Nephron progenitor cell (in vitro differentiated cells): ENCODE measurements at places on chromosomes 2 and 18.
A peak's percentile ranks its signal among the peaks of the same experiment; 100 is the strongest.

- no peak for DNase-seq
These were observed 650.4 kb downstream of the RNF144A start for GRCh38 chr2:7567646-7568045.

DNA sequence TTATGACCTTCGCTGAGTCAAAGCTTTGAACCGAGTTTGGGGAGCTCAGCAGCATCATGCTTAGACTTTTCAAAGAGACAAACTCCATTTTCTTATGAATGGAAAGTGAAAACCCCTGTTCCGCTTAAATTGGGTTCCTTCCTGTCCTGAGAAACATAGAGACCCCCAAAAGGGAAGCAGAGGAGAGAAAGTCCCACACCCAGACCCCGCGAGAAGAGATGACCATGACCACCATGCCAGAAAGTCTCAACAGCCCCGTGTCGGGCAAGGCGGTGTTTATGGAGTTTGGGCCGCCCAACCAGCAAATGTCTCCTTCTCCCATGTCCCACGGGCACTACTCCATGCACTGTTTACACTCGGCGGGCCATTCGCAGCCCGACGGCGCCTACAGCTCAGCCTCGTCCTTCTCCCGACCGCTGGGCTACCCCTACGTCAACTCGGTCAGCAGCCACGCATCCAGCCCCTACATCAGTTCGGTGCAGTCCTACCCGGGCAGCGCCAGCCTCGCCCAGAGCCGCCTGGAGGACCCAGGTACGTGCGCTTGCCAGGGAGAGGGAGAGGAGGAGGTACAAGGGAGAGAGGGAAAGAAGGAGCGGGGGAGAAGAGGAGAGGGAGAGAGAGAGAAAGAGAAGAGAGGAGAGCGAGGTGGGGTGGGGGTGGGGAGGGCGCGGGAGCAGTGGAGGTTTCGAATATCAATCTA, at the start of gene DLX1:
Gene DLX1, plus strand, starts transcription at position 48 of the 700 bp plus-strand sequence. Its CDS starts 171 bp downstream, at position 219.
- no peak for DNase-seq

DNA sequence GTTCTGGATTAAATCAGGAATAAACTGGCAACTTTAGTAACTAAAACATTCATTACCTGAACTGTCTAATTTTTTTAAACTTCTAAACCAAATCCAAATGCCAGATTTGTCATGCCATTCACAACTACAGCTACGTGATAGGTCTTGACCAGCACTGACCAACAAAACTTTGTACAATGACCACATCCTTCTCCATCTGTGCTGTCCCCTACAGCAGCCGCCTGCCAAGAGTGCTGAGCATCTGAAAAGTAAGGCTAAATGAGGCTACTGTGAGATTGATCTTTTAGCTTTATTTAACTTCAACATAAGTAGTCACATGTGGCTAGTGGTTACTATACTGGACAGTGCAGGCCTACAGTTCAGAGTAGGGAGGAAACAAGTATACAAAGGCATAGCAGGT, 7.6 kb downstream of the FAM168B start:
- no peak for DNase-seq

DNA sequence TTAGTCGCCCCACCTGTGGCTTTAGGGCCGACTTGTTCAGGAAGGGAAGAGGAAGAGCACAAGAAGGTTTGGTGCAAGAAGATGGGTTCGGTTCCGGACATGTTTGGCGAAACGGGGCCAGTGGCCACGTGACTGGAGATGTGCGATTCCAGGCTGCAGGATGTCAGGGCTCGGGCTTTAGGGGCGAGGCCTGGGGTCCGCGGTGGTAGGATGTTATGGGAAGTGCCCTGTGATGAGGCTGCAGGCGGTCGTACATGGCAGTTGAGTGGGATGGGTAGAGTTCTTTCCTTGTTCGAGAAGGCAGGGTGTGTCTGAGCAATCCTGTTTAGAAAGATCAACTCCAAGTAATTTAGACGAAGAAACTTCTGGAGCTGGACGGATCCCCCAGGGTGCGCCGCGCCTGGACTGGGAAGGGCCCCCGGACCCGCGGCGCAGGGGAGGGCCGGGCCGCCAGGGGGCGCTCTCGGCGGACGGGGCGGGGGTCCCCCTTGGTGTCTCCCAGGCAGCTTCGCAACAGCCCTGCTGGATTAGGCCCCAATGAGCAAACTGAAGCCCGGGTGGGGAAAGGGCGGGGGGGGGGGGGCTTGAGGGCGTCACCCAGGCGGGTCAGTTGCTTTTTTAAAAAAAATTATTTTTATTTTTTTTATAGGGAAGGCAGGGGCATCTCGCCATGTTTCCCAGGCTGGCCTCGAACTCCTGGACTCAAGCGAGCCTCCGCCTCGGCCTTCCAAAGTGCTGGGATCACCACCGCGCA, 17.2 kb upstream of the SDC1 start:
- DNase-seq, result peak; percentile 28

DNA sequence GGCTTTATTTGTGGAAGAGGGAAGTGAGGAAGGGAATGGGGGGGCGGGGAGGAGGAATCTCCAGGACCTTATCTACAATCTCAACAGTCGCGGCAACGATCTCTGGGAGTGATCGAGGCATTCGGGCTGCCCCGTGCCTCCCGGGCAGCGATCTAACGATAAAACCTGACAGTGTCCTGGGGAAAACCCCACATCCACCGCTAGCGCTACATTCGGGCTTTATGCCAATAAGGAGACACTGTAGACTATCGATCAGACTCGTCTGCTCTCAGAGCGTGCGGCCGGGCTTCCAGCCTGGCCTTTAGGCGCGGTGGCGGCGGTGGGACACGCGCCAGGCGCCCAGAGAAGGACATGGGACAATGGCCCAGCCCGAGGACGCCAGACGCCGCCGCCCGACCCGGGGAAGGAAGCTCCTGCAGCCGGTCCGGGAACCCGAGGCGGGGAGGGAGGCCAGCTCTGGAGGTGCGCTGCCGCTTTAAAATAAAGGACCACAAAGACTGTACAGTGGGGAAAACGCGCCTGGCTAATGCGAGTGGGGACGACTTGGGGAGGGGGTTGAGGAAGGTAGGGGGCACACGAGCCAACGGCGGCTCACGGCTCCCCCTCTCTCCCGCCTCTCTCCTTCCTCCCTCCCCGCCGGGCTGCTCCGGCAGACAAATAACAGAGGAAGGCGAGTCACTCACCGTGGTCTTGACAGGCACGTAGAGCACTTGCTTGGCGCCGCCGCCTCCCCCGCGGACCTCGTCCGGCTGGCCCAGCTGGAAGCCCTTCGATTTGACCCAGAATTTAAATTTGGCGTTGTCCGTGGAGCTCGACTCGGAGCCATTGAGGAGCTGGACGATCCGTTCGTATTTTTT, 2.2 kb downstream of the NOL4 start:
- peak; percentile 63 for DNase-seq

GRCh38 chr2:124314084-124314483, 289.0 kb downstream of the CNTNAP5 start:
- no peak for DNase-seq

- no peak for DNase-seq
These were observed 10.7 kb downstream of the LYPD1 start for GRCh38 chr2:132659331-132659730.

DNA sequence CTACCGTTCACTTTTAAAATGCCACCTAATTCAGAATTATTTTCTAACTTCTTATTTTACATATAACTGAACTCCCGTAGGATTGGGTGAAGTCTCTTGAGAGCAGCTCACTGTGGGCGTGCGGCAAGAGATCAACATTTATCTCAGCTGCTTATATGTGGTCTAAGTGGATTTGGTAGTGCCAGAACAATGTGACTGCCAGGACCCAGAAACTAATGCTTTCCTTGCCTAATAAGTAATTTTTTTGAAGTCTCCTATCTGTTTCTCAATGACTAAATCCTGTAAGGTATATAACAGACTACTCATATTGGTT, 11.2 kb upstream of the NFE2L2 start:
- no peak for DNase-seq

- DNase-seq, result no peak
These were observed 189.4 kb upstream of the ACAA2 start for GRCh38 chr18:50002781-50003180.

DNA sequence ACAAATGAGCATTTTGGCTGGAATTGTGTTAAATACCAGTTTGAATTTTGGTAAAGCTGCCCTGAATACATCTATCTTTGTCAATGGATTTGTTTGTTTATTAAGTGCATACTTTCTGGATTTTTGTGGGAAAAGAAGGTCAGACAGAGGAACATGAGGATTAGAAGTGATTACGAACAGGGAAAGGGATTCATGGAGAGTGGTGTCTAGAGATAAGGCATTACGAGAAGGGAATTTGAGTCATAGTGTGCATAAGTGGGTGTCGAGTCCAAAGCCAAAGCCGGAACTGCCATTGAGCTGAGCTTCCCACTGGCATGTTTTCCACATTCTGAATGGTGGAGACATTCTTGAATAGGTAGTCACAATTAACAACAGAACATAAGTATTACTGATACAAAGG, 68.9 kb upstream of the EFEMP1 start:
- no peak for DNase-seq

DNA sequence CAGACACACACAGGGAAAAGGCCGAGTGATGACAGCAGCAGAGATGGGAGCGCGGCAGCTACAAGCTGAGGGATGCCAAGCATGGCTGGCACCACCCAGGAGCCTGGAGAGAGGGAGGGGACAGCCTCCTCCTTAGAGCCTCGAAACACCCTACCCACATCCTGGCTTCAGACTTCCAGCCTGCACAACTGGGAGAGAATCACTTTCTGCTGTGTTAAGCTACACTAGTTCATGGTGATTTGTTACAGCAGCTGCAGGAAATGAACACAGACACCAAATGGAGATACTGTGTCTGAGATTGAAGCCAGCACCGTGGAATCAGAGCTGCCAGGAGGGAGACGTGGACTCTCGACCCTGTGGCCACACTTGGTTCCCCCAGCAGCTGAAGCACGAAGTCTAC, 27.5 kb upstream of the FOSL2 start:
- no peak for DNase-seq

GRCh38 chr2:8144785-8145184, 537.1 kb upstream of the ID2 start:
- DNase-seq, result no peak

- DNase-seq, result no peak
These were observed 91.8 kb upstream of the CRACDL start for GRCh38 chr2:99027856-99028255.

DNA sequence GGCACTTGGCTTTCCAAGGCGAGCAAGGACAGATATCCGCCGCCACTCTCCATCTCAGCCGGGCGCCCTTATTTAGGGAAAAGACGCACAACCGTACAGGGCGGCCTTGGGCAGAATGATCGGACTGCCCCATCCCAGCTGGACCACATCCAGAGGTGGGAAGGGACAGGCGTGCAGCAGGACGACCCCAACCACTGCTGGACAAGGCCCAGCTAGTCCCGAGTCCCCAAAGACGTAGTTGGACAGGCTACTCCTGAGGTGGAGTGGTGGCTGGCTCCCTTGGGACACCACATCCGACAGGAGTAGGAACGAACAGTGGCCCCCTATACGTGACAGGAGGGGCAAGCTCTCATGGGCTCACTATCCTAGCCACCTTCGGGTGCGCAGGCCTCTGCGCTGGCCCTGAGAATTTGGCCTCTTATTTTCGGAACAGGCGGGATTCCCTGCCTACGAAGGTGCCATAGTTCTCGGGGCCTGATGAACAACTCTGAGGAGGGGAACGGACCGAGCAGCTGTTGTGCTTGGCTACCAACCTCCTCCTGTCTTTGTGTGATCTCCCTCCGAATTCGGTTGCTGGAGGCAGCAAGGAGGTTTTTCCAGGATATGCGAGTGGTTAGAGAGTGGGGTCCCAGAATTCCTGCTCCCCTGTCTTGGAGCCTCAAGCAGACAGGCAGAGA, 2.3 kb downstream of the FEV start:
- no peak for DNase-seq

DNA sequence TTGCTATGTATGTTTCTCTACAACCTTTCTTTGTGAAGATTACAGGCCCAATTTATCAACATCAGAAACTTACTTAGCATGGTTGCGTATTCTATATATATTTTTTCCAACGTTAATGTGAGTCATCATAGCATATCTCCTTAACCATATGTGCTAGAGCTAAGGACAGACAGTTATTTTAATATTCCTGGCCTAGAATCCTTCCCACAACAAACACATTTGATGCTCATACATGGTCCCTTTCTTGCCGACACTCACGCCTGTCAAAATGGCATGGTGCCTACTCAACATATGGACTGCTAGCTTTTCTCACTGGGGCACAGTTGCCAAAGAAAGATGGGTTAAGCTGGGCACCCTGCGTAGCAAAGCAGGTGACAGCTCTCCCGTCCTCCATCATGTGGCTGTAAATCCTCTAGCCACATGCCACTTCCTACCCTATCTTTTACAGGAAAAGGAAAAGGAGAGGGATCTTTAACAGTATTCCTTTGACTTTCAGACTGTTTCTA, 75.2 kb upstream of the GALNT5 start:
- DNase-seq, result no peak

DNA sequence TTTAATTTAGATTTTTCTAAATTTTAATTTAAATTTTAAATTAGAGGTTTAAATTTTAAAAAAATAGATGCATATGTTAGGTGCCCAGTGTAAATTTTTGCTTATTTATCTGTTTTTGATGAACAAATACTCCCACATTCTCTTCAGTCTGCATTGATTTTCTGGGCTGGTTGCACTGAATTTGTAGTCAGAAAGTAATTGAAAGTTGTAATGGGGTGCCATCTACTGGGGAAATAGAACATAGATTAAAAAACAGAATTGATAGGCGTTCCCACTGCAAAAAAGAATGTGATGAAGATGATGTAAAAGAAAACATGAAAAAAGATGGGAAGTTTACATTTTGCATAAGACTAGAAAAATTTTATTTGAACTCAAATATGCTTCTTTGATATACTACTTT, 51.7 kb upstream of the CCDC85A start:
- DNase-seq, result no peak

DNA sequence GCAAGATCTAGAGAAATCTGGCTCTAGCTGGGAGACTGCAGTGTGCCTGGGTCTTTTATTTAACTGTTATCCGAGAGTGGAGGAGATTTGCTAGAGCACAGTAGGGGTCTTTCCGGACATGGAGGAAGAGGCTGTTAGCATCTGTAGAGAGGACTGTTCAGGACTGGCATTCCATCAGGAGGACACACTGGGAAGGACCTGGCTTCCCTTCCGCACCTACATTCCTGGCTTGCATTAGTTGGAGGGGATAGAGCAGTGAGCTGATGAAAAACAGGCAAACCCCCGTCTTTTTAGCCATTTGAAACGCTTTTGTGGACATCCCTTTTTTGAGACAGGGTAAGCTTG, 874 bp upstream of the PIEZO2 start:
- no peak for DNase-seq

- no peak for DNase-seq
These were observed 24.1 kb downstream of the ST8SIA5 start for GRCh38 chr18:46732801-46733200.

- DNase-seq, result no peak
These were observed 1.5 kb downstream of the CAB39 start for GRCh38 chr2:230714136-230714480.

DNA sequence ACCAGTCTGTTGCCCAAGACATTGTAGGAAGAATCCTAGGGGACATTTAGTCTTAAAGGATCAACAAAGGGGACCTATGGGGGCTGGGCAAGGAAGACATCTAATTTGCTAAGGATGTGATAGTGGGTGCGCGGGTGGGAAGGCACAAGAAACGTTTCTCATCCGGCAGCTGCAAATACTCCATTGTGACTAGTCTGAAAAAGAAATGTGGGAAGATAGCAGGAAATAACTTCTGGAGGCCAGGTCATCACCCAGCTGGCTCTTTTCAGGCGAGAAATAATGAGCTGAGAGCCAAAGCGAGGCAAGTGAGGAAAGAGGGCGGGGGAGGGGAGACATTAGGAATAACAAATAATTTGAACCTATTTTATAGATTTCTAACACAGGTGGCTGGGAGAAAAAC, 70.3 kb upstream of the NCK2 start:
- DNase-seq, result no peak
